ENCODE measurements at places on chromosomes 16 and 17.

DNA sequence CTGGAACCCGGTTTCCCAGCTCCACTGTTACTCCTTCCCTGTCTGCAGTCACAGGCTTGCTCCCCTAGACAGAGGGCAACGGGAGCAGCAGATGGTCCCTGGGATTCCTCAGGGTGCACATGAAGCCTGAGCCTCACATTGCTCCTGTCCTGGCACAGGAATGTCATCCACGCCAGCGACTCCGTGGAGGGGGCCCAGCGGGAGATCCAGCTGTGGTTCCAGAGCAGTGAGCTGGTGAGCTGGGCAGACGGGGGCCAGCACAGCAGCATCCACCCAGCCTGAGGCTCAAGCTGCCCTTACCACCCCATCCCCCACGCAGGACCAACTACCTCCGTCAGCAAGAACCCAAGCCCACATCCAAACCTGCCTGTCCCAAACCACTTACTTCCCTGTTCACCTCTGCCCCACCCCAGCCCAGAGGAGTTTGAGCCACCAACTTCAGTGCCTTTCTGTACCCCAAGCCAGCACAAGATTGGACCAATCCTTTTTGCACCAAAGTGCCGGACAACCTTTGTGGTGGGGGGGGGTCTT is 1.6 kb upstream of the DECR2 start:
- peak; percentile 36 for DNase-seq

- no peak for DNase-seq
These were observed 49.7 kb downstream of the SMG6 start for GRCh38 chr17:2253768-2254406.

DNA sequence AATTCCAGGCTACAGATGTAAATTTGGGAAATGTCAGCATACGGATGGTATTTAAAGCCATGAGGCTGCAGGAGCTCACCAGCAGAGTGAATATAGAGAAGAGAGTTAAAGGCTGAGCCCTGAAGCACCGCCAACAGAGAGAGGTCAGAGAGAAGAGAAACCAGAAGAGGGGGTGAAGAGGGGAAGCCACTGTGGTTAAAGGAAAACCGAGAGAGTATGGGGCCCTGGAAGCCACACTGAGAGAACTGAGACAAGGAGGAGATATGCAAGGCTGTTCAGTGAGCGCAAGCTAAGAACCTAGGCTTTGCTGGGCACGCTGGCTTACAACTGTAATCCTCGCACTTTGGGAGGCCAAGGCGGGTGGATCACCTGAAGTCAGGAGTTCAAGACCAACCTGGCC is 24.6 kb downstream of the COPRS start:
- no peak for DNase-seq

GRCh38 chr16:55285586-55285985 is 38.4 kb upstream of the IRX6 start:
- no peak for DNase-seq

DNA sequence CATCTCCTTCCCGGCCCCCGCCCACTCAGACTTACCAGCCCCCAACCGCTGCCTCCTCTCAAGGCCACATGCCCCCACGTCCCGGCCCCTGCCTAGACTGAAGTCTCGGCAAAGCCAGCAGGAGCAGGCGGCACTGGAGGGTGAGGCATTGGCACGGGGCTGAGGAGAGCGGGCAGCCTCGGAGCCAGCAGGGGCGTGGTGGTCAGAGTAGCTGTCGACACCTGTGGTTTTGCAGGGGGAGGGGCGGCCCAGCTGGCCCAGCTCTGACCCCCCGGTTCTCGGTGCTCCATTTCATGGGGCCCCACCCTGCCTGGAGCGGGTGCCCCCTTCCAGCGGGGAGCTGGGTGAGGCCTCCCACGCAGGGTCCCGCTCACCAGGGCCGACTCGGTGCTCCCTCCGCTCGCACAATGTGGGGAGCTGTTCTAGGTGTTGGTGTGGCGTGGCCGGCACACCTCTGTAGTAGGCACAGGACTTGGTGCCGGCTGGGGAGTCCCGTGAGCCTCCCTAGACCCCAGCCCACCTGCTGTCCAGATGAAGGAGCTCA is 4.7 kb downstream of the CDH15 start:
- DNase-seq: no peak

DNA sequence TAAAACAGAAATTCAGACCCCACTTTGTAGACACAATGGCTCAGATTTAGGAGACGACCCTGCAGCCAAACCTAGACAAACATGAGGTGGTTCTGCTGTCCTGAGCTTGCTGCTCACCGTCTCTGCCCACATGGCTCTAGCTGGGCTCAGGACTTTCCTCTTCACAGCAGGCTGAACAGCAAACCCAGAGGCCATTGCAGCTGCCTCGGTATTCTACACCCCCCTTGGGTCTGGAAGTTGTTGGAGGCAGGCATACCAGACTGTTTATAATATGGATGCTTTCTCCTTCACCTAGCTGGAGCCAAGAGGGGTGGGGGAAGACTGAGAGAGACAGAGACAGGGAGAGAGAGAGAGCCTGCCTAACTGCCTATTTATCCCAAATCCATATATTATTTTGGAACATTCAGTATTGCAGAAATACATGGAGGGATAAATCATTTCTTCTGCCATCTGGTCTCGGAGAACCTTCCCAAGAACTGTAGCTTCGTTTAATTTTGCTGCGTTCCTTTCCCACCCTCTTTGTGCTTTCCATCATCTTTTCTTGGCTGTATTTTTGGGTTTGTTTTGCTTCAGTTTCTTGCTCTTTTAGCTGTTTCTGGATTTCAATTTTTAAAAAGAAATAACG is 628.2 kb upstream of the RBFOX1 start:
- no peak for DNase-seq

- no peak for DNase-seq
These were observed 24.7 kb upstream of the ZNF469 start for GRCh38 chr16:88358023-88358420.

- no peak for DNase-seq
These were observed 173.4 kb downstream of the ZNF18 start for GRCh38 chr17:11823862-11824261.

DNA sequence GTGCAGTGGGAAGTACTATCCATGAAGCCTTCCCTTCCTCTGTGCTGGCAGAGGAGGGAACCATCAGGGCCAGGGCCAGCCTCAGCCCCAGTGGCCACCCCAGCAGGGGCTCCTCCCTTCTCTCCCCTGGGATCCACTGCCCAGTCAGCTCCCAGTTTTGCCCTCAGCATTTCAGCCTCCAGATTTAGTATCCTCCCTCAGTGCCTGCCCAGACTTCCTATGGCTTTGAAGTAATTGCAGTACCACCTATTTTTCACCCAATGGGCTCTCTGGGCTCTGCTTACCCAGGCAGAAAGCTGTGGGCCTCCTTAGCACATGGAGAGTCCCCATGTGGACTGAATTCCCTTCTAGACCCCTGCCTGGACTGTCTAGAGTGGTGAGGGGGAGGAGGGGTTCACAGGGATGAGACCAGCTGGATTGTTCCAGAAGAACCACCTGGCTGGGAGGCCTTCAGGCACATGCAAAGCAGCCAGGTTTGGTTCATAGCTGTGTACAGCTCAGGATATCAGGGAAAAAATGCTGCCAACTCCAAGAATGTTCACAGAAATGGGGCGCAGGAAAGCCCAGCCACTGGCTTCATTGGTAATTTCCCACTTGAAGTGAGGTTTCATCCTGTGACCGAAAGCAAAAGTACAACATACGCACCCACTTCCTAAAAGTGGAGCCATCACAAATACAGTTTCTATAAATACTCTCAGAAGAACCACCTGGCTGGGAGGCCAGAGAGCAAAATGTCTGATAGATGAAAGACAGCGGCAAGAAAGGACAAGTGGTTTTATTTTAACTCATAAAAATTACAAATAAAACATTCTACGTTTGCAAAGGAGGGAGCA is 15.2 kb upstream of the HERPUD1 start:
- peak; percentile 50 for DNase-seq

DNA sequence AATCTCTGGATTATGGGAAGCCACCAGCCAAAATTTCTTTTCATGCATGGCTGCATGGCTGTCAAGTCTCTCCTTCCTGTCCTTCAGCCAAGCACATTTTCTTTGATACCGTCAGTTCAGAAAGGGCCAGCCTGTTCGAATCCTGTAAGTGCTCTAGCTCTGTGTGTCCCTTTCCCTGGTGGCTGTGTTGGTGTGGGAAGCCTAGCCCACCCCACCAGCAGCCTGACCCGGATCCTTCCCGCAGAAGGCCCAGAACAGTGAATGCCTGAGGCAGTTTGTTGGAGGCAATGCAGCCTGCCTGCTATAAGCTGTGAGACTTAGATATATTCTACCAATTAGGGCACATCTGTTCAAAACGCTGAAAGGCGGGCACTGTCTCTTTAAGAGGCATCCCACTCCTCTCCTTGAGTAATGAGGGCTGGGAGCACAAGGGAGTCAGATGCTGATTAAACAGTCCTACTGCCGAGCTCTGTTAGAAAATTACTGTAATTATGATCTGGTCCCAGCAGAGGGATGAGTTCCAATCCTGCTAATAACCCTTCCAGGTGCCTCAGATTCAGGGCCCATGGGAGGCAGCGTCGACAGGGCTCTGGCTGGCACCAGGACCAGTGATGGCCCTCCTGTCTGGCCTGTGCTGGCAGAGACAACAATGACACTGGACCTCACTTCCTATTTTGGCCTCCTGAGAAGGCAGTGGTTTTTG is 18.4 kb downstream of the SNX11 start:
- no peak for DNase-seq

- DNase-seq: peak; percentile 40
These were observed 18.8 kb downstream of the ALOX15B start for GRCh38 chr17:8057691-8058114.

GRCh38 chr16:508884-509736 is 18.4 kb upstream of the CAPN15 start:
- no peak for DNase-seq

DNA sequence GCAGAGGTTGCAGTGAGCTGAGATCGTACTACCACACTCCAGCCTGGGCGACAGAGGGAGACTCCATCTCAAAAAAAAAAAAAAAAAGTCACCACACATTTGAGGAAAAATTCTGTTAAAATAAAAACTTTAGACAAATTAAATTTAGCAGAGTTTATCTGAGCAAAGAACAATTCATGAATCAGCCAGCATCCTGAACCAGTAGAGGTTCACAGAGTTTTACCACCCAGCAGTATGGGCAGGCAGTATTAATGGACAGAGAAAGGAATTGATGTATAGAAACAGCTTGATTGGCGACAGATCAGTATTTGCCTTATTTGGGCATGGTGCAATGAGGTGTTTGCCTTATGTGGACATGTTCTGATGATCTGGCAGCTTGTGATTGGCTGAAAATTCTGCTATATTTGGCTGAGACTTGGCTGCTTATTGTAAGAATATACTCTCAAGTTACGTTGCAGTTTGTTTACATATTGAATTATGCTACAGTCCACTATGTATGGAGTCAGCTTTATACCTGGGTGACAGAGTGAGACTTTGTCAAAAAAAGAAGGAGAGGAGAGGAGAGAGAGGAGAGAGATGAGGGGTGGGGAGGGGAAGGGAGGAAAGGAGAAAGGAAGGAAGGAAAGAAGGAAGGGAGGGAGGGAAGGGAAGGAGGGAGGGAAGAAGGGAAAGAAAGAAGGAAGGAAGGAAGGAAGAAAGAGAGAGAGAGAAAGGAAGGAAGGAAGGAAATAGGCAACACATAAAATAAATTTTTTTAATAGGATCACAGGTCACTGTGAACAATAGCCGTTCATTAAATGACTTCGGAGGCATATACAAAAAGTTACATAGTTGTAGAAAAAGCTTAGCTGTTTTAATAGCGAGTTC is 14.6 kb downstream of the ABCC3 start:
- DNase-seq: no peak

- no peak for DNase-seq
These were observed 38.5 kb upstream of the MTSS2 start for GRCh38 chr16:70724146-70725023.

GRCh38 chr17:35068249-35068648 is 4.7 kb upstream of the RFFL start:
- no peak for DNase-seq

- no peak for DNase-seq
These were observed 1279.0 kb upstream of the GOT2 start for GRCh38 chr16:60013076-60013475.

- DNase-seq: no peak
These were observed 81.5 kb downstream of the VPS53 start for GRCh38 chr17:633133-633532.

DNA sequence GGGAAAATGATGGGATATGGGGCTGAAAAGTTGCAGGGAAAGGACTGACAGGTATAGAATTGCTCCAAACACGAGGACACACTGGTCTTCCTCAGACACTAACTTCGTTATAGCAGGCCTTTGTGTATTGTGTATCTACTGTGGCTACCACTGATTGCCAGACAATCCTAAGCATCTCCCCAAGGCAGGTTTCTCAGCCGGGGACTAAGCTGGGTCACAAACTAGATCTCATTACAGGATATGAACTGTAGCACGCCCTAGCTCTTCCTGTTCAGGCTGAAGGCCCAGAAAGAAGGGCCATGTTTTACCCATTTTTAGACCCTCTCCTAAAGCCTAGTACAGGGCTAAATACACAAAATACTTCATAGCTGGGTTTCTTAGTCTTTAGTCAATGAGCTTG is 5.1 kb upstream of the RANGRF start:
- DNase-seq: no peak

GRCh38 chr17:30031214-30031869 is 85.3 kb upstream of the NSRP1 start:
- no peak for DNase-seq

GRCh38 chr16:65494080-65494479 is 372.2 kb upstream of the CDH11 start:
- no peak for DNase-seq

- no peak for DNase-seq
These were observed 6.6 kb upstream of the SETD6 start for GRCh38 chr16:58508671-58509251.

DNA sequence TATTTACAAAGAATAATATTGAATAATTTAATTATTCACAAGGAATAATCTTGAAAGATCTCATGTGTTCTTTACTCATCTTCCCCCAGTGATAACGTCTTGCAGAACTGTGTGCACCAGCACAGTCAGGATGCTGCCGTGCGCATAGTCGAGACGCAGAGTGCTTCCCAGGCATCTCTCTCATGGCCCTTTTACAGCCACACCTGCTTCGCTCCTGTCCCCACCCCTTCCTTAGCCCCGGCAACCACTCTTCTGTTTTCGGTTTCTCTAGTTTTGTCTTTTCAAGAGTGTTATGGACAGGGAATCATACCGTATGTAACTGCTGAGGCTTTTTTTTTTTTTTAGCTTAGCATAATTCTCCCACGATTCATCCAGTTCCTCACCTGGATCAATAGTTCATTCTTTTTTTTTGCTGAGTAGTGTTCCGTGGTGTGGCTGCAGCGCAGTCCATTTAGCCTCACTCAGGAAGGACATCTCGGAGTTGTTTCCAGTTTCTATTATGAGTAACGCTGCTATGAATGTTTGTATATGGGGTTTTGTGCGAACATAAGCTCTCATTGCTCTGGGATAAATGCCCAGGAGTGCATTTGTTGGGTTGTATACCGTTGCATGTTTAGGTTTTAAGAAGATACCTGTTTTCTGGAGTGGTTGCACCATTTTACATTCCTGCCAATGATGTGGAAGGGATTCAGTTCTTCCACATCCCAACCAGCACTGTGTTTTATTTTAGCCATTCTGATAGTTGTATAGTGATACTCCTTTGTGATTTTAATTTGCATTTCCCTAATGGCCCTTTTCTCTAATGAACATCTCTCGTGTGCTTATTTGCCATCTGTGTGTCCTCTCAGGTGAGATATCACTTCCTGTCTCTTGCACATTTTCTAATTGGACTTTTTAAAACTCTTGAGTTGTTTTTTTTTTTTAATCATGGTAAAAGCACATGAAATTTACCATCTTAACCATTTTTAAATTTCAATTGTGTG is 47.6 kb downstream of the SEC14L1 start:
- DNase-seq: no peak

All from activated naive CD8-positive, alpha-beta T cell treated with anti-CD3 and anti-CD28 coated beads, Interleukin-2, amount 10 ng/mL, durations not matched to agents 7 days and 5 days (primary cell).